Stimulated activated CD8-positive, alpha-beta memory T cell treated with anti-CD3 and anti-CD28 coated beads, Interleukin-7, amount 100 ng/mL, for 24 hours (primary cell): ENCODE measurements at places on chromosomes 6 and 20.

DNA sequence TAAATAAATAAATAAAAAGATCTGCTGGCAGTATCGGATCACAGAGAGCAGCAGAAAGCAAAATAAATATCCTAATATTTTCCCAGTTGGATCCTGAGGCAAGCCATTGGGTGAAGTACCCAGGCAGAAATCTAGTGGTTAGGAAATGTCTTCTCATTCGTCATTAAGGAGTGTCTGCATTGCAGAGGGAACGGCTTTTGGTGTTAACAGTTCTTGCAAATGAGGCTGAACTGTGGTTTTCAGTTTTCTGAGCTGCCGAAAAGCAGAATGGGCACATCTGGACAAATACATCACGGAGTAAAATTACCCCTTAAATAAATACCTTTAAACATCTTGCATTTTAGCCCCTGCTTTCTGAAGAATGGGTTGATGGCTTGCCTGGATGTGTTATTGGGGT lies 82.3 kb upstream of the MPC1 start:
- no peak for DNase-seq

DNA sequence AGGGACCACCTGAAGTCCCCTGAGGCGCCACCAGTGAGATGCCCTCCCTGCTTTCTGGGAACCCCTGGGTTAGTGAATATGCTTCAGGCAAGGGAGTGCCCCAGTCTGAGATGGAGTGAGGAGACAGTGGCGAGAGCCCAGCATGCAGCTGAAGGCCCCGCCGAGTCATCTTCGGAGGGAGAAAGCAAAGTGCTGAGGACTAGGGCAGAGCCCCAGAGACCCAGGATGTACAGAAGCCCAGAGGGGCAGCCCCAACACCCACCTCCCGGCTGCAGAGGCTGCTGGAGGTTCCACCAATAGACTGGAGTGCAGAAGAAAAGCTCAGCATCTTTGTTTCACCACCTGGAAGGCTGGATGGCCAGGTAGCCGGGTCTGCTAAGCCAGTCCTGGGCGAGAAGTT lies 14.1 kb downstream of the ANKRD60 start:
- DNase-seq: no peak

DNA sequence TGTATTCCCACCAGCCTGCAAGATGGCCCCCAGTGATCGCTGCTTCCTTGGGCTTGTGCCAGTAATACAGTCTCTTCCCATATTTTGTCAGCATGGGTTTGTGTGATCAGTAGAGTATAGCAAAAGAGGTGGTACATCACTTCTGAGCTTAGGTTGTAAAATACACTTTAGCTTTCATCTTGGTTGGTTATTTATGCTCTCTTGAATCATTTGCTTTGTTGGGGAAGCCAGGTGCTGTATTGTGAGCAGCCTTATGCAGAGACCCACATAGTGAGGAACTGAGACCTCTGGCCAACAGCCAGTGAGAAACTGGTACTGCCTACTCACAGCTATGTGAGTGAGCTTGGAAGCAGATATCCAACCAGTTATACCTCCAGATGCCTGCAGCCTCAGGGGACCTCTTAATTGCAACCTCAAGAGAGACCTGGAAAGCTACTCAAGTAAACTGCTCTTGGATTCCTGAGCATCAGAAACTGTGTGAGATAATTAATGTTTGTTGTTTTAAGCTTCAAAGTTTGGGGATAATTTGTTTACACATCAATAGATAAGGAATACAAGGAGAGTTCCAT lies 229.3 kb downstream of the FARS2 start:
- no peak for DNase-seq

DNA sequence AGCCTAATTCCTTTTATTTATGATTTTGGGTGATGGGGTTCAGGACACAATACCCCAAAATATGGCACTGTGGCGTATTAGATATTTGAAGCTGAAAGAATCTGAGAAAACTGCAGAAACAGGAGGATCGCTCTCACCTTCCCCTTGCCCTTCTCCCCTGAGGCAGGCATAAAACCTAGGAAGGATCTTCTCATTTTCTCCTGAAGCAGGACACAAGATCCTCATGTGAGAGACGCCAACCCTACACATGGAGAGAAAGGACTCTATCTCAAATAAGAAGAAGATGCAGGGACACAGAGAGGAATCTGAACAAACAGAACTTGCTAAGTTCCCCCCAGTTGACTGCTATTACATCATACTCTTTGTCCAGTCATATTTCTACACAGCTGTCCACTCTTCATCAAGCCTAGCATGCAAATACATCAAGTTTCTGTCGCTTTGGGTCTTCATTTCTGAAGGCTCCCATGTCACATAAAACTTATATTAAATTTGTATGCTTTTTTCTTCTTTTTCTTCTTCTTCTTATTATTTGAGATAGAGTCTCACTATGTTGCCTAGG lies 109.0 kb downstream of the DTNBP1 start:
- DNase-seq: no peak

GRCh38 chr6:153028963-153029362 lies 26.5 kb upstream of the MTRF1L start:
- DNase-seq: no peak

DNA sequence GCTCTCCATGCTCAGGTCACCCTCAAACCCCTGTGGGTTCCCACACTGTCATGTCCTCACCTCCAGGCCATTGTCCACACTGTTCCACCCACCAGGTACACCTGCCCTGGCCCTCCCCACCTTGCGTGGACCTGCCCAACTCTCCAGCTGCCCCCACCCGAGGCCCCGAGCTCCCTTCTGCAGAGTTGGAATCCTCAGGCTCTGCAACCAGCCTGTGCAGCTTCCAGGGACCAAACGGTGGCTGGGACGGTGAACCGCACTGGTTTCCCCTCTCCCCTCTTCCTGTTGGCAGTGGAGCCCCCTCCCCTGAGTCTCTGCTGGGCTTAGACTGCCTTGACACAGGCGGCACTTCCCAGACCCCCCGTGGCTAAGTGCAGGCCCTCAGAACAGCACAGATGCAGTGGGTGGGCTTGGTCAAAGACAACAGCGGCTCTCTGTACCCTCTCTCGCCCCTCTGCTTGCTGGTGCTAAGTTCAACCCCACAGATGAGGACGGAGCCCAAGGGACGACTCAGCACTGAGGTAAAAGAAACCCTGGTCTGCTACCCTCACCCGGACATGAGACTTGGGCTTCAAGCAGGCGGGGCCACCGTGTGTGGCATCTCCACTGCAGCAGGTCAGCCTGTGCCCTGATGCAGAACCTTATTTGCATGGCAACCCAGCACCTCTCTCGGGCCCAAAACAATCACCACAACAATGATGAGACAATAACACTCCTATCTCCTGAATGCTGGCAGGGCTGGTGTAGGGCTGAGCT lies 11.0 kb downstream of the ZBP1 start:
- DNase-seq: no peak

DNA sequence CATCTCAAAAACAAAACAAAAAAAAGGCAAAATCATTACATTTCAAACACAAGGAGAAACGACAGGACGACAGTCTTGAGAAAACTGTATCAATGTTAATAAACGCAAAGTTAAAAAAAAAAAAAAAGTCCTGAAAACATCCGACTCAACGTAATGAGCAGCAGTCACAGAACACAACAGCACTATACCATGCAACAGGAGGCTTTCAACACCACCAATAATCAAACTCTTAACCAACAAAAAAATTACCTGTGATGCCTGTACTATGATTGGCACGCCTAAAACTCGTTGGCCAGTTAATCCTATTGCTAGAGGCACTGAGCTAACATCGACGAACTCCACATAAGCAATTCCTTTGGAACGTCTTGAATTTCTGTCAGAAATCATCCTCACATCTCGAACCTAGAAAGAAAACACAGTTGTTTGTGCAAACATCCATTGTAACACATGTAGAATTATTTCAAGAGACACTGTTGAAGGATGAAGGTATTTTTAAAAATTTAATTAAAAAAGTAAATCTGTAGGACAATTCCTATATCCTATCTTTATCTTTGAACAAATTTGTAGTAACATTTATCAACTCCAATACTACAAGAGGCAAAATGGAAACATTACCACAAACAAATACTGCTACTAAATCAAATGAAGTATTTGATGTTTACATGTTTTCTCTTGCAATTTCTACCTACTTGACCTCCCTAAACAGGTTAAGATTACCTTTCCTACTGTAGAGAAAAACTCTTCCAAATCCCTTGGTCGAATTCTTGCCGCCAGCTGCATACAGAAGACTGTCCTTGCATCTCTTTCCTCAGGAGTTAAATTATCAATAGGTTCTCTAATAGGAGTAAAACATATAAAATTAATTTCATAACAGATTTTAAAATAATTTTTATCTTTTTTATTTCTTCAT lies 17.5 kb downstream of the RBM39 start:
- DNase-seq: no peak

GRCh38 chr6:14953836-14954235 lies 292.0 kb upstream of the JARID2 start:
- DNase-seq: no peak

DNA sequence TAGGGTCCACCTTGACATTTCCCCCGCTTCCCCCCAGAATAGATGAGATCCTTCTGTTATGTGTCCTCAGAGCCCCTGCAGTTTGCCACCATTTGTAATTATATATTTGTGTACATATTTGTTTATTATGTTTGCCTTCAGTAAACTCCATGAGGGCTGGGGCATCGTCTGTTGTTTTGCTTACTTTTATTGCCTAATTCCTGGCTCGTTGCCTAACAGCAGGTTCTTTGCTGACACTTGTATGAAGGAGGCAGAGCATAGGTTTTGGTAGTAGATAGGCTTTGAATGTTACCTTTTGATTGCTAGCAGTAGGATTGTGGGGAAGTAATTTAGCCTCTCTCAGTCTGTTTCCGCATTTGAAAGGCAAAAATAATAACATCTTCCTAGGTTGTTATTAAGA lies 9.9 kb downstream of the MAP3K4 start:
- no peak for DNase-seq

DNA sequence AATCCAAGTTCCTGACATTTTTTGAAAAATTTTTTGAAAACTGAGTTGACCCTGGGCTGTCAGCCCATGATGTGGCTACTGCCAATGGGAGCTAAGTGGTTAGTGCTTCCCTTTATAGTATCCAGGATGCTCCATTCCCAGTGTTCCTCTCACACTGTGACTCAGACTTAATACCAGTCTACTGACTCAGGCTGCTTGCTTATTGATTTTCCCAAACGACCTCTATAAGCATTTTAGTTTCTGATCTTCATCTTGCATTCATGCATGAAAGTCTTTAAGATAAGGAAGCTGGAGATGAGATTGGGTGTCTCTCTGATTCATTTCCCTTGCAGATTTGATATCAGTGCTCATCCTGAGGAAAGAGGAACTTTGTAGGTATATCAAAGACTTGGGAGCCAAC lies 560.0 kb downstream of the TBC1D32 start:
- no peak for DNase-seq

- peak; percentile 21 for DNase-seq
Observed at GRCh38 chr20:25148181-25148981, 47.1 kb upstream of the ENTPD6 start.

DNA sequence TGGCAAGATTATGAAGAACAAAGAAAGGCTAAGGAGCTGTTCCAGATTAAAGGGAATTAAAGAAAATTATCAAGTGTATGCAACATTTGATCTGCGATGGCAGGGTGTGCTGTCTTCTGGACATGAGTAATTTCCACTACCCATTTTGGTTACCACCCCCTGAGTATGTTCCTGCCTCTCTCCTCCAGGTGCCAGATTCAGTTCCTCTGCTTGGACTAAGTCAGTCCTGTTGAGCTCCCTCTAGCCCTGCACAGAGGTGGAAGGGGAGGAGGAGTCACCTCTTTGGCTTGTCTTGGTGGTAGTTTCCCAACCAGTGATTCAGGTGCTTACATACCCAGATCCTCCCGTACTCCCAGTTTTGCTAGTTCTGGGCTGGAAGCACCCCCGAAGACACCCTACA lies 22.2 kb upstream of the SNRPB2 start:
- DNase-seq: no peak

- DNase-seq: no peak
Observed at GRCh38 chr6:1044040-1044836, 267.7 kb upstream of the FOXQ1 start.

- DNase-seq: no peak
Observed at GRCh38 chr6:20816126-20816525, 281.9 kb downstream of the CDKAL1 start.

DNA sequence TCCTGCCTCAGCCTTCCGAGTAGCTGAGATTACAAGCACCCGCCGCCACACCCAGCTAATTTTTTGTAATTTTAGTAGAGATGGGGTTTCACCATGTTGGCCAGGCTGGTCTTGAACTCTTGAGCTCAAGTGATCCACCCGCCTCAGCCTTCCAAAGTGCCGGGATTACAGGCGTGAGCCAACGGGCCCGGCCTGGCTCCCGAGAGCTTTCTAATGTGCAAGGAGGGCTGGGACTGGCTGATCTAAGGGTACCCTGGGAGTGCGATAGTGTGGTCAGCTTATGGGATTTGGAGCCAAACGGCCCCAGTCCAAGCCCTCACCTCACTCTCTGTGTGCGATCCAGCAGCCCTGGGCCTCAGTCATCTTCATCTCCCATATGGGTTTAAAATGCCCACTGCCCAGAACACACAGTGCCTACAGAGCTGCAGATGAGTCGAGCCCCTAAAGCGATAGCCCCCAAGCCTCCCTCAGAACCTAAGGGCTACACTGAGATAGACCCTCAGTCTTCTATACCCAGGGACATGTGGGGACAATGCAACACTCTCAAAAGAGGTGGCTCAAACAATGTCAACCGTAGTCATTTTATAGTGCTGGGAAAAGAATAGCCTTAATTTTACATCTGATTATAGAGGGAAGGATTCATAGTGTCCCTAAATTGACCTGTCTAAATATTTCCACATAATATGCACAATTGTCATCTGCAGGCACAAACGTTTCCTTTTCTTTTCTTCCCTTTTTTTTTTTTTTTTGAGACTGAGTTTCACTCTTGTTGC lies 50.1 kb downstream of the SSR1 start:
- no peak for DNase-seq

DNA sequence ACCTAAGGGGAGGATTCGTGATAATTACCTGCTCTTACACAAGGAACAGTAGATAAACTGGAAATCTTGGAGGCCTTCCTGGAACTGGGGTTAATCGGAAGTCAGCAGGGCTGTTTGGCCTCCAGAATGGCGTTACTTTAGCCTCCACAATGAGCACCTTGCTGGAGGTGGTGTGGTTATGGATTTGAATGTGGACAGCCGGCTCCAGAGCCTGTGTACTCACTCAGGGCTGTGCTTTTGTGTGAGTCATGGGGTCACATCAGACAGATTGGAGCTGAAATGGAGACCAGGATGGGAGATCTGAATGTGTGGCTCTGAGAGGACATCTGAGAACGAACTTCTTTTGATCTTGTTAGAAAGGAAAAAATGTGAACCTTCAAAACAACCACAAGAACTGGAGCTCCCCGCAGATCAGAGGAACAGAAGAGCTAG lies 30.4 kb downstream of the IGF2R start:
- no peak for DNase-seq

DNA sequence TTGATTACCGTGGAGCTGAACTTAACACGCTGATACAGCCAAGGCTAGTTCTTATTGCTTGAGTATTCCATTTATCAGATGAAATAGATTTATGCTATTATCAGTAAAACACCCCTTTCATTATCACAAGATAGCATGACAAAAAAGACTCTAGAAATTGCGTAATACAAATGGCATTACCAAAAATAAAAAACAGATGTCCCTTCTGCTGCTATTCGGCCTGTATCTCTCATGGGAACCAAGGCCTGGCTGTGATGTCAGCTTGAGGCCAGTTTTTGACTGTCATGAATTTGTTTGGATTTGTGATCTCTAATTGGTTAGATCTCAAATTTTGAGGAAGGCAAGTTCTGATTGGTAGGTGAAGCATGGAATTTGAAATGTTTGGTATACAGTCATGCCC lies 25.2 kb downstream of the MEI4 start:
- DNase-seq: no peak
